ENCODE measurements at places on chromosomes 3 and 15.

DNA sequence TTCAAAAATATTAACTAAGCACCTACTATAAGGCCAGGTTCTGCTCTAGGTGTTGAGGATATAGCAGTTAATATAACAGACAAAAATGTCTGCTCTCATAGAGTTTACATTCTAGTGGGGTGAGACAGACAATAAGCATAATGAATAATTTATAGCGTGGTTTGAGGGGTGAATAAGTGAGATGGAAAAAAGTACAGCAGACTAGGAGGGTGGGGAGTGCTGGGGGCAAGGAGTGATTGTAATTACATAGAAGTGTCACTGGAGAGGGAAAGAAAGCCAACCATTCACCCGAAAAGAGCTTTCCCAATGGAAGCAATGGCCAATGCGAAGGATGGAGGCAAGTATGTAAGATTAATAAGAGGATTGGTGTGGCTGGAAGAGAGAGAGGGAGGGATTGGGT lies 552.9 kb upstream of the KCNMB2 start:
- DNase-seq: no peak

GRCh38 chr3:123475786-123476185 lies 26.9 kb upstream of the ADCY5 start:
- DNase-seq: no peak

- DNase-seq: no peak
Measured at GRCh38 chr15:60208709-60209108, 189.1 kb downstream of the ANXA2 start.

DNA sequence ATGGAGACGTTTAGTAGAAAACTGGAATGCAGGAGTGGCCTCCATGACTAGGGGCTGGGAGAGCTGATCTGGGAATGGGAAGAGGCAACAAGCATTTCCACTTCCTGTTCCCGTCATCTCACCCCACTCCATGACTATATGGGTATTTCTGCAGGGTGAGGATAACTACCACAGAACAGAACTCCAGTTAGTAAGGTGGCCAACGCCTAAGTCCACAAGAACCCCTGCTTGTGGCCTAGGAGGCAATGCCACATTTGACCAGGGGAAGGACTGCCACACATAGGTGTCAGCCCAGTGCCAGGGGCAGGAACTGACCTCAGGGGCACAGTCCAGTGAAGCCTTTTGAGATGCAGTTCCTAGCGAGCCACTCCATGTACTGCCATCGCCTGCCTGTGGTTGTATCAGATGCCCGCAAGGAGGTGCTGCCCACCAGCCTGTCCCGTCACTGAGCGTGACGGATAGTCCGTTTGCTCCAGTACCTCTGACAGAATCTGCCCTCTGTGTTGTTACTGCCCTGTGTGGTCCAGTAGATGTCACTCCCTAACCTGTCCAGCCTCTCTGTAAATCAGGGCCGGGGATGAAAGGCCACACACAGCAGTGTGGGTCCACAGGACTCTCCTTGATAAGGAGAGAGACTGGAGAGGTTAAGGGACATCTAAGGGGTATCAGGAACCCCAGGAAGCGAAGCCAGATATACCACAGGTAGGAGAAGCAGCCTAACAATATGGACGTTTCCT lies 3.5 kb upstream of the MTFMT start:
- peak; percentile 91 for DNase-seq

DNA sequence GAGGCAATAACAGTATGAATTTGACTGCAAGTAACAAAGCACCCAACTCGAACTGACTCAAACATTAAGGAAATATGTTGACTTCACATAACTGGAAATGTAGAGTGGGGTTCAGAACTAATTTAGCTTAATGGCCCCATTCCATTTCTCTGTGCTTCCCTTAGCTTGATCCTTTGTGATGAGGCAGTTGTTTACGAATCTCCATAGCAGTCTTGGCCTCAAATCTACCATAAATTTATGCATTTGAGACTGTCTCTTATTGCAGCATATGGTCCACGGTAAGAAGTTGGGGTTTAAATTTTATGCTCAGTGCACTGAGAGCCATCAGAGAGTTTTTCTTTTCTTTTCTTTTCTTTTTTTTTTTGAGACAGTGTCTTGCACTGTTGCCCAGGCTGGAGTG lies 148.7 kb upstream of the POU1F1 start:
- no peak for DNase-seq

GRCh38 chr15:51681303-51681963 lies at the start of gene SCG3:
Gene SCG3 (plus strand): TSS chr15:51681503. CDS start chr15:51681756, 253 bp downstream.
- no peak for DNase-seq

DNA sequence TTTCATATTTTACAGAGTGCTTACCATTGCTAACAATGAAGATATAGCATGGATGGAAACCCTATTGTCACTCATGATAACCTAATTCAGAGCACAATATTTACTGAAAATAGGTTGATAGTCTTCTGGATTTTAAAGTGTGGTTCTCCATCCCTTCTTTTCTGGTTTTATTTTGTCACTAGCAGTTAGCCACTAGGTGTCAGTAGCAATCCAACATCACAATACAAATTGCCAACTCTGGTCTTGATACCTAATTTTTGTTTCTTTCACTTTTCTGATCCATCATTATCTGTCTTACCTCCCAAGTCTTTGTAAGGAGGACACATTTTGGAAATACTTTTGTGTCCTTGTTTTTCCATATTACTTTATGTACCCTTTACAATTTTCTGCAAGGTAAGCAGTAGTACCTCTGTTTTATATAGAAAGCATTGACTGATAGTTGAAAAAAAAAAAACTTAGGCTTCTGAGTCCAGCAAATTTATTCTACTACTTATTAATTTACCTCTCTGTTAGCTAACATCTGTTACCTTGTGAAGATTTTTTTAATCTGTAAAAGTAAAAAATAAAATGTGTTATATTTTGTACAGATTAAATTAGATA lies 28.3 kb upstream of the CRYBG3 start:
- peak; percentile 74 for DNase-seq

- DNase-seq: no peak
Measured at GRCh38 chr3:134381076-134381475, 6.8 kb upstream of the AMOTL2 start.

DNA sequence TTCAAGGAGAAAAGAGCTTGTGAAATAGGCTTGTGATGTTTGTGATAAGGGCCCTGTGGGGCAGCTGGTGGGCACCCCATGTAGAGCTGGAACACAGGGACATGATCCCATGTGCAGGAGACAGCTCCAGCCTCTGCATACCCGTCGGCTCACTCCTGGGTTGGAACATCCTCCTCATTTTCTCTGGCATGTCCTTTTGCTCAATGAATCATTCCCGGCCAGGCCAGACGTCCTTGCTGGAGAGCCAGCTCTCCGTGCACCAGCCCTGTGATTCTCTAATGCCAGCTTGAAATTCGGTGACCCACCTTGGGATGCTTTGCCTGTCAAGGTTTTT lies 77.3 kb downstream of the SMAD3 start:
- no peak for DNase-seq

DNA sequence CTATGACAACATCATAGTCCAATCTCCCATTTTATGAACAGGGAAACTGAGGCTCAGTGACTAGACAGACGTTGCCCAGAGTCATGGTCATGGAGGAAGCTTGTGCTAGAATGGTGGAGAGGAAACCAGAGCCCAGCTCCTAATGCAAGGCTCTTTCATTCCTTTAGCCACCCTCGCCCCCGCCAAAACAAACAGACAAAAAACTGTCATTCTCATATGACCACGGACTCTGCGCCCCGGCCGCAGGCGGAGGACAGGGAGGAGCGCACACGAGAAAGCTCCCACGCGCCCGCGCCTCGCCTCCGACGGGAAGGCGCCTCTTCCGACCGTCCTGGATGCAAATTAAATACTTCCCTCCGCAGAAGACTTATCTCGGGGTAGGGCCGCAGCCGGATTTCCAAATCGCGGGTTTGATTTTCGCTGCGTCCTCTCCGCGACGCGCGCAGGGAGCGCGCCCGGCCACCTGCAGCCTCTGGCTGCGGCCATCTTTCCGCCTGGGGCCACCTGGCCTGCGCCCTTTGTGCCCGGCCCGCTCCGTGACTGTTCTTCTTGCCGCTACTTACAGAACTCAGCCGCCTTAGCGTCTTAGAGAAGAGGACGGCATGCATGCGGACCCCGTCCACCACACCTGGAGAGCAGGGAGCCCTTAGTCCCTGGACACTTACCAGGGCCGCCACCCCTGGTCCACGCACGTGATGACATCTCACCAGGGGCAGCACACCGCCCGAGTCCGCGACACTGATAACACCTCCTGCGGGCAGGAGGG lies 670 bp upstream of the ATP13A3 start:
- DNase-seq: no peak

DNA sequence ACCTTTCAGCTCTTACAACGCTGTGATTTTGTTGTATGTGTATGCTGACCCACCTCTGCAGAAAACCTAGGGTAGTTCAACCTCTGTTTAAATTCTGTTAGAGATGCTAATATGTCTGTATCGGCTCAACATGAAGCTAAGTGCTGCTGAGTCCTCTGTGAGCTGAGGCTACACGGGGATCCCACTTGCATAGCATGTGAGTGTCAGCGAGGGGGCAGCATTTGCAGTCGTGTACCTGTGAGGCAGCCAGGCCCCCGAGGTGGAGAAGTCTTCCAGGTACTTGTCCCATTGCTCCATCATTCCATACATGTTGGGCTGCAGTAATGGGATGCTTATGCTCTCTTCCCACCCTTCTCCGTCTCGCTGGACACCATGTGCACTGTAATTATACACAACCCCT lies 3.7 kb downstream of the MKRN2OS start:
- DNase-seq: peak; percentile 29

DNA sequence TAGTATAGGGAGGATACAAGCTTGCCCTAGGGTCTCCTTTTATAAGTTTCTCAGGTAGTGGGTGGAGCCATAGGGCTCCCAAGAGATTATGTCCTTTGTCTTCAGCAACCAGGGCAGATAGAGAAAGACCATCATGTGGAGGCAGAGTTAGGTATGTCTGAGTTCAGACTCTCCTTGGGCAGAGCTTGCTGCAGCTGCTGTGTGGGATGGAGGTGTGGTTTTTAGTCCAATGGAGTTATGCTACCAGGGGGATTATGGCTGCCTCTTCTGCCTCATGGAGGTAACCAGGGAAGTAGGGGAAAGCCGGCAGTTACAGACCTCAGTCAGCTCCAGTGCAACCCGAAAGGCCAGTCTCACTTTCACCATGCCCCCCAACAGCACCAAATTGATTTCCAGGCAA lies 220.5 kb downstream of the NECTIN3 start:
- no peak for DNase-seq

DNA sequence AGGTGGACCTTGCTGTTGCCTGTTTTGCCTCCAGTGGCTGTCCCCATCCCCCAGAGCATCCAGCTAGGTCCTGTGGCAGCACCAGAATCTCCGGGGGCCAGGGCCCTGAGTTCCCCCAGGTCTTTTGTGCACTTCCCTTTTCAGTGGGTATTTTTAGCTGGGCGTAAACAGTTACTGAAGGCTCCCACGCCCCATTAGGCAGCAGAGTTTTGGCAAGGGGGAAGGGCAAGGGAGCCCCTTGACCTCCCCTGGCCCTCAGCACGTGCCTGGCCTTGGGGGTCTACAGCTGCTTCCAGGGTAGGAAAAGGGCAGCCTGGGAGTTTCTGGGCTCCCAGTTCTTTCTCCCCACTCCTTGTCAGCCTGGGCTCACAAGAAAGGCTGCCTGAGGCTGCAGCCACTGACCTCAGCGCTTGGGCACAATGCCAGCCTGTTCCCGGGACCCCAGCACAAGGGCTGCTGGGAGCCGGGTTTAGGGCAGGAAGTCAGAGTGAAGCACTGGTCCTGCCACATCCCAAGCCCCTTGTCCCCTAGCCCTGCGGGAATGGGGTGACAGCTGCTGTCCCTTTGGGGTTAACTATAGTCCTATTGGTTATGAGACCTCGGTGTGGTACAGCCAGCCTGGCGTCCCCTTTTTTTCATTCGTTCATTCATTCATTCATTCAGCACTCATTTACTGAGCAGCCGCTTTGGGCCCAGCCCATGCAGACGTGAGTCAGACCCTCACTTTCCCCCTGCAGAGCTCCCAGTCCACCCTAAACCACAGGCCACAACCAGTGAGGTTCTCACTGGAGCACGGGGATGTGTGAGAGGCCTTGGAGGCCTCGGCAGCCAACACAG lies 8.4 kb downstream of the CSK start:
- peak; percentile 88 for DNase-seq

DNA sequence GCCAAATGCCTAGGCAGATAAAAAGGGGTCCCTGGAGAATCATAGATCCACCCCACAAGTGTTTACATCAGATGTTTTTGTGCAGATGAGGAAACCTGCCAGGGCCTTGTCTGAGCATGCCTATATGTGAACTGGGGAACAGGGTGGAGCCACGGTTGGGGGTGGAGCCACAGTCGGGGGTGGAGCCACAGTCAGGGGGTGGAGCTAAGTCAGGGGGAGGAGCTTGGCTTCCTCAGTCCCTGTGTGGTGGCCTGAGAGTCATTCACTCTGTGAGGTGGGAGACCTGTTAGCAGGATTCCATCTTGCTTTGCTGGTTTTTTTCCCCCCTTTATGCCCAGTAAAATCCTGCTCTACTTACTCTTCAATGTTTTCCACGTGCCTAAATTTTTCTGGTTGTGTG lies 57.8 kb upstream of the TGFBR2 start:
- peak; percentile 59 for DNase-seq

DNA sequence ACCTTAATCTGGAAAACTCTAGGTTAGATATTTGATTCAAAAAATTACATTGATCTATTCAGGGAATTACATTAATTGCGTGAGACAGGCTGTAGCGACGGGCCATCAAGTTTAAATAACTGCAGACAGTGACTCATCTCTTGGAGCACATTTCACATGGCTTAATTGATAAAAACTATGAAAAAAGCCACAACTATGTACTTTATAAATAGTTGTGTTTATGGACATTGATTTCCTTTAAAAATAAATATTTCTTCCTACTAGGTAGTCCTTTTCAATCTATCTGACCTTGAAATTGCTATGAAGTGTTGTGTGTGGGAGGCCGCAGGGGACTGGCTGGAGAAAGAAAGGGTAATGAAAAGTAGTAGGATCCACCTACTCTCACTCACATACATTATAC lies 157.8 kb downstream of the IL1RAP start:
- no peak for DNase-seq

DNA sequence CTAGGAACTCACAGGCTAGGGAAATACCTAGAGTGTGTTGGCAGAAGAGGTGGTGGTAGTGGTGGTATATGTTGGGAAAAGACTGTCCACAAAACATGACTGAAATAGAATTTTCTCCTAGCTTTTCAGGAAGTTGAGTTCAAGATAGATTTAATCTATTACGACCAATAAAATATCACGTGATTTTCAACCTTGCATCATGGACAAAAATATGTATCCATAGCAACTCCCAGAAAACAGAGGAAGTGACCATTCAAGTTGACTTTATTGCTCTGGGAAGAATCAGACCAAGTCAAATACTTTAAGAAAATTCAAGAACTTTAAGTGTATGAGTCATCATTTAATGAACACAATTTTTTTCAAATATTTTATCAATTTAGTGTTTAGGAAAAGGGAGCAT lies 347.0 kb upstream of the ZNF385D start:
- DNase-seq: no peak
